Fibroblast of the aortic adventitia (primary cell): ENCODE measurements at places on chromosomes 6 and 20. TPM values are rescaled to one million over a fixed set of nuclear protein-coding genes. Genes with fewer than 3 reads are reported as not detected.

CFB gene
- total RNA-seq: 32.9 and 39.1 TPM in 2 replicates

LRRN4 gene
- total RNA-seq: 0.09 TPM in 1 of 2 replicates, not detected in the other

DOK5 gene
- 53.6 and 85.6 TPM in 2 replicates for total RNA-seq

ABCF1 gene
- 33.0 and 43.2 TPM in 2 replicates for total RNA-seq

PRELID3B gene
- 28.7 and 75.7 TPM in 2 replicates for total RNA-seq

CYP39A1 gene
- 0.63 and 4.7 TPM in 2 replicates for total RNA-seq

MTFR2 gene
- 1.5 and 6.1 TPM in 2 replicates for total RNA-seq

KCNQ5 gene
- total RNA-seq: 2.6 and 9.4 TPM in 2 replicates

KIZ gene
- total RNA-seq: 19.4 and 55.3 TPM in 2 replicates

C6orf141 gene
- total RNA-seq: 0.57 and 5.7 TPM in 2 replicates

TMEM170B gene
- total RNA-seq: 1.4 and 2.5 TPM in 2 replicates

ARFGEF3 gene
- 0.08 and 0.09 TPM in 2 replicates for total RNA-seq

PPDPF gene
- total RNA-seq: 35.3 and 97.0 TPM in 2 replicates

ADAM33 gene
- 68.6 and 145 TPM in 2 replicates for total RNA-seq

NNAT gene
- 0.36 and 2.8 TPM in 2 replicates for total RNA-seq

NR2E1 gene
- total RNA-seq: not detected in 2 replicates

RBPJL gene
- total RNA-seq: not detected in 2 replicates

ACTL10 gene
- total RNA-seq: 2.2 and 2.5 TPM in 2 replicates

LHFPL5 gene
- not detected in 2 replicates for total RNA-seq

TFEB gene
- total RNA-seq: 5.1 and 6.8 TPM in 2 replicates

BTN1A1 gene
- not detected in 2 replicates for total RNA-seq

MAK gene
- under 0.01 TPM in 1 of 2 replicates, not detected in the other for total RNA-seq

SLPI gene
- 0.63 and 12.9 TPM in 2 replicates for total RNA-seq

FOXA2 gene
- total RNA-seq: not detected in 2 replicates

IMPG1 gene
- total RNA-seq: not detected in 2 replicates

PAQR8 gene
- total RNA-seq: 3.5 and 8.6 TPM in 2 replicates

UNC5CL gene
- total RNA-seq: 0.74 TPM in 1 of 2 replicates, not detected in the other

LGSN gene
- not detected in 2 replicates for total RNA-seq

FAM162B gene
- total RNA-seq: 1.6 TPM in 1 of 2 replicates, not detected in the other

TREM2 gene
- not detected in 2 replicates for total RNA-seq

HUS1B gene
- 0.45 and 0.65 TPM in 2 replicates for total RNA-seq

KHDRBS2 gene
- not detected in 2 replicates for total RNA-seq

KIF13A gene
- total RNA-seq: 53.2 and 86.8 TPM in 2 replicates

RREB1 gene
- 17.6 and 23.8 TPM in 2 replicates for total RNA-seq

CLPSL1 gene
- not detected in 2 replicates for total RNA-seq

ENPP1 gene
- total RNA-seq: 5.6 and 7.4 TPM in 2 replicates

RIPOR3 gene
- total RNA-seq: 1.6 and 6.5 TPM in 2 replicates

GNMT gene
- total RNA-seq: 0.25 and 0.36 TPM in 2 replicates

SLC17A1 gene
- not detected in 2 replicates for total RNA-seq

BPIFB2 gene
- not detected in 2 replicates for total RNA-seq

DPPA5 gene
- total RNA-seq: not detected in 2 replicates

METTL24 gene
- total RNA-seq: 0.09 and 0.16 TPM in 2 replicates

NKAIN4 gene
- total RNA-seq: not detected in 2 replicates

NOX3 gene
- total RNA-seq: not detected in 2 replicates

PDCD2 gene
- total RNA-seq: 65.1 and 104 TPM in 2 replicates

CHRNA4 gene
- total RNA-seq: not detected in 2 replicates

WFDC12 gene
- not detected in 2 replicates for total RNA-seq

RRAGD gene
- 1.4 and 15.1 TPM in 2 replicates for total RNA-seq

HLA-DQB1 gene
- total RNA-seq: not detected in 2 replicates

SNAP91 gene
- total RNA-seq: 0.36 TPM in 1 of 2 replicates, not detected in the other
